ENCODE measurements at places on chromosomes 2 and 18. TPM values are rescaled to one million over a fixed set of nuclear protein-coding genes. Genes with fewer than 3 reads are reported as not detected.

CAPN13 gene
- polyA plus RNA-seq = 1.5 TPM

ALKAL2 gene
- 4.6 TPM for polyA plus RNA-seq

NEURL3 gene
- 0.03 TPM for polyA plus RNA-seq

FTCDNL1 gene
- 0.41 TPM for polyA plus RNA-seq

DNAJB2 gene
- polyA plus RNA-seq = 28.6 TPM

- DNase-seq = no peak
Observed at GRCh38 chr2:241466230-241466629, 42.2 kb downstream of the STK25 start.

DNA sequence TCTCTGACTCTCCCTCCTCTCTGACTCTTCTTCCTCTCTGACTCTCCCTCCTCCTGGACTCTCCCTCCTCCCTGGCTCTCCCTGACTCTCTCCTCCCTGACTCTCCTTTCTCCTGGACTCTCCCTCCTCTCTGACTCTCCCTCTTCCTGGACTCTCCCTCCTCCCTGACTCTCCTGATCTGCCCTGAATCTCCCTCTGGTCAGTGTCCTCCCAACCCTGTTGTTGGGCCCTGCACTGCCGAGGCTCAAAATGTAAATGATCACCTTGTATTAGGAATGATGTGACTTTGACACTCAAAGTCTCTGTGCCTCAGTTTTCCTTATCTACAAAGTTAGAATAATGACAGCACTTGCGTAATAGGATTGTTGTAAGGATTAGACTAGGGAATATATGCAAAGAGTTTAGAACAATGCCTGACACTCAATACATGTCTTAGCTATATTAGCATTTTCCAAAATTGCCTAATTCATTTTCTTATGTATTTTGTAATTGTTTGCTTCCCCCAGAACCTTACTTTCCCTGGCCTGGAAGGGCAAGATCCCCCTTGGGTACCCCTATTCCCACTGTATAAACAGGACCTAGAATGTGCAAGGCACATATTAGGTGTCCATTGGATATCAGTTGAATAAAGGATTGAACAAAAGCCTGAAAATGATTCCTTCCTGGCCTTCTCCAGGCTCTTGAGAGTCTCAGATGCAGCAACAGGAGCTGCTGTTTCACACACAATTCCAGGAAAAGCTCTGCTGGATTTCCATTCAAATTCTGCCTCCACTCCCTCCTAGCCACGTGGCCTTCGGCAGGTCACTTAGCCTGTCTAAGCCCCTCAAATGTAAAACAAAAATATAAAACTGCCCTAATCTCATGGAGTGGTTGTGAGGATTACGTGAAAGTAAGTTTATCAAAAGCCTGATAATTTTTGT lies 170.1 kb downstream of the INHBB start:
- DNase-seq = no peak

GRCh38 chr2:58633613-58634365 lies 392.7 kb upstream of the FANCL start:
- no peak for DNase-seq

DNA sequence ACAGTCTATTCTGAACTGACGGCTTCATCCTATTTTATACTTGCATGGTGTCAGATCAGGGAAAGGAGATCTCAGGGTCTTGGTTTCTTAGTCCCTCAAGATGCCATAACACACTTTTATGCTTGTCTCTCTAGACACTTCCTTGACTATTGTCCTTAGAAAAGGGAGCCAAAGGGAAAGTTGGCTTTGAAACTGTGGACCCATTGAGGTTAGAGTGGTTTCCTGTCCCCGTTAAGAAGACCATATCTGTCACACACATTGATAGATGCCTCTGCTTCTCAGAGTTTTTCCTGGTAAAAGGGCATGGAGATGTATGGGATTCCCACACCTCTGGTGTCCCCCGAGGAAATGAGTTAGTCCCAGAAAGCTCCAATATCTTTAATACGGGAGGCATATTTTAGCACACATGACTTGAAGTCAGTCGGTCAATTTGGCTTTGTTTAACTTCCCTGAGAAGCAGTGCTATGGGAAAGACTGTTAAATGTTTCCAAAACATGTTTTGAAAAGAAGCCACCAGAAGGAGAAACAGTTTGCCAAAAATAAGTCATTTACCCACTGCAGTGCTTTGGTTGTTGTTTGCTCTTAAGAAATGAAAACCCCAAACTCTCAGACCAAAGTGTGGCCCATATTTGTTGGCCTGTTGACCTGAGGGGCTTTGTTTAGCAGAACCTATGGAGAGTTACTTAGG lies 133.4 kb upstream of the CXCR4 start:
- no peak for DNase-seq

DNA sequence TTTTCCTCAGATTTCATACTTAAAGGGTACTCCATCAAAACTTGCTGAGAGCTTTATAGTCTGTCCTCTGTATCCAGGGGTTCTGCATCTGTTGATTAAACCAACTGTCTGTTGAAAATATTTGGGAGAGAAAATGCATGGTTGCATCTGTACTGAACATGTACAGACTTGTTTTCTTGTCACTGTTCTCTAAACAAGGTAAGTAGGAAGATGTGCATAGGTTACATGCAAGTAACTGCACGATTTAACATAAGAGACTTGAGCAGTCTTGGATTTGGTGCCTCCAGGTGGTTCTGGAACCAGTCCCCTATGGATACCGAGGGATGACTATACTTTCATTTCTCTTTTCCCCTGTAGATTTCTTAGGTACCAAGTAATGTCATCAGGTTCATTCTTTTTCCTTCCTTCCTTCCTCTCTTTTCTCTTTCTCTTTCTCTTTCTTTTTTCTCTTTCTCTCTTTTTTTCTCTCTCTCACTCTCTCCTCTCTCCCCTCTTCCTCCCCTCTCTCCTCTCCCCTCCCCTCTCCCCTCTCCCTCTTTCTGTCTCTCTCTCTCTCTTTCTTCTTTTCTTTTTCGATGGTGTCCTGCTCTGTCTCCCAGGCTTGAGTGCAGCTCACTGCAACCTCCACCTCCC lies 23.2 kb downstream of the ADNP2 start:
- no peak for DNase-seq

GRCh38 chr2:63345285-63345633 lies 243.0 kb downstream of the WDPCP start:
- DNase-seq = no peak

- DNase-seq = no peak
Observed at GRCh38 chr18:21305621-21306020, 63.6 kb downstream of the GREB1L start.

DNA sequence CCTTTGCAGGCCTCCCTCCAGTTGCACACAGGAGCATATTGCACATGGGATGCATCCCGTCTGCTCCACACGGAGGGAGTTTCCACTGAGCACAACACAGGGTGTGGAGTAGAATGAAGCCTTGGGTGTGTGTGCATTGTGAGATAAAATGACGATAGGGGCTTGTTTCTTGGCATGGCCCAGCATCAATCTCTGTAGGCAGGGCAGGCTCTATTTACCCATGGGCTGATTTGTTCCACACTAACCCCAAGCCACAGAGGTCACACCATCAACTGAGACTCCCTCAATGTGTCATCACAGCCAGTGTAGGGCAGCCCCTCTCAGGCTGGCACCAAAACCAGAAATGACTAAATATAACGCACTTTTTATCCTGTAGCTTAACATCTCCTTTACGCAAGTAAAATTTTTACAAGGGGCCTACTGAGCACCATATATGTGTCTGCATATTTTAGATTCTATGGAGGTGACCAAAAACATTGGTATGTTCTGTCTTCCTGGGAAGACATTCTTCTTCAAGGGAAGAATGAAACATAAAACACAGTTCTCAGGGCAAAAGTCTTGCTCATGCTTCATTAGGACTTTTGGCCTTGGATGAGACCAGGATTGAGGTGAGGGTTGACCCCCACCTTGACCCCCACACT lies 2.7 kb upstream of the GKN1 start:
- DNase-seq = no peak

- no peak for DNase-seq
Observed at GRCh38 chr18:12028040-12028628, 46.8 kb downstream of the IMPA2 start.

DNA sequence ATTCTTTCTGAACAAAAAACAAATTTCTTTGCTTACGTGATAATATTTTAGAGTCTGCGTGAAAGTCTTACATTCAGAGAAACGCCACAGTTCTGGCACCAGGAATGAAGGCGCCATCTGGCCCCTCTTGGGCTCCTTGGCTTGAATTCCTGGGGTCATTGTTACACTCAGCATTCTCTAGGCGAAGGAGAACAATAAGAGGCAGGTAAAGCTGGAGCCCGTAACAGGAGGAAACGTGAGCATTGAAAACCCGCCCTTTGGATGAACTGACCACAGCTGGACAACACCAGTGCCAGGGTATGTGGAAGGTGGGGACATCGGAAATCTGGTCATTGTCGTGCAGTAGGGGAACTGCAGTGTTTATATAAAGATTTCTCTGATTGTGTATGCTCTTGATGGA lies 144.8 kb downstream of the RNF152 start:
- no peak for DNase-seq
